Pancreas (tissue), 10 donors: ENCODE measurements at places on chromosomes 7 and 10.
A peak's percentile ranks its signal among the peaks of the same experiment; 100 is the strongest.

DNA sequence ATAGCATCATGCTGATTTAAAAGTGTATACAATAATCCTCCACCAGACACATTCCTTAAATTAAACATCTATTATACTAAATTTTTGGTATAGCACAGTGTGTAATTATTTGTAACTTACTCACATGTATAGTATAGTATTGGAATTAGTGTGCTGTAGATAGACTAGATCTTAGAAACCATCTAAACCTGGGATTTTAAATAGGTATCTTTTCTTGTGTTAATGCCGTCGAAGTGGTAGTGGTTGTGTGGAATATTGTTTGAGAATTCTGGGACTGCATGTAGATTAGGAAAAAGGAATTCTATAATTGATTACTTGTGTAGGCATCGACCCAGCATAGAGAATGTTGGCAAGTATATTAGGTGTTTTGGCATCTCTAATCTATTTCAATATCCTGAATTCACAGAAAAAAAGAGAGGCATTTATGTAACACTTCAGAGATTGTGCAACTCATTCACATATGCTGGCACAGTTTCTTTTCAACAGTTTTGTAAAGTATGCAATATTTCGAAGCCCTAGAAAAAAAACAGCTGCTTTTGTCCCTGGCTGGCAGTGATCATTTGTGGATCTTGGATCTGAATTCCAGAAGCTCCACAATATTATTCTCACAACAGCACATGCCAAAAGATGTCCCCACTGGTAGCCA lies 145.5 kb upstream of the AGR3 start:
- DNase-seq, result no peak

DNA sequence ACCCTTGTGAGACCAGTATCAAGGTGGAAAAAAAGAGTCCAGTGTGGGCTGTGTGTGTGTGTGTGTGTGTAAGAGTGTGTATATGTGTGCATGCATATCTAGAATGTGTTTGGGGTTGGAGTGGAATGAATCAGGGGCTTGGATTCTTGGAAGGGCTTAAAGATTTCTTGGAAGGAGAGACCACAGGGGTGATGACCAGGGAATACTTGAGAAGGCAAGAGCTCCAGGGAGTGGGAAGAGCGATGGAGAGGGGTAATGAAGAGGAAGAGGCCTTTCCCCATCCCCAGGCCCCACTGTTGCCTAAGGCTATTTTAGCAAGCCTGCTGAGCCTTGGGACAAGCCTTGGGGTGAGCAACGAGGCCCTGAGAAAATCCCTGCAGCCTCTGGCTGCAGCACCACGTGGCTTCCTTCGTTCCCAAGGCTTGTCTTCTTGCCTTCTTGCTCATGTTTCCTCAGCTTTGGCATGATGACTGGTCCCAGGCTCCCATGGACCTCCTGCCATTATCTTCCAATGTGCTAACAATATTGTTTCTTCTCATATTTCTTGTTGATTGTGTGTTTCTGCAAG lies 663.4 kb downstream of the INHBA start:
- no peak for DNase-seq

DNA sequence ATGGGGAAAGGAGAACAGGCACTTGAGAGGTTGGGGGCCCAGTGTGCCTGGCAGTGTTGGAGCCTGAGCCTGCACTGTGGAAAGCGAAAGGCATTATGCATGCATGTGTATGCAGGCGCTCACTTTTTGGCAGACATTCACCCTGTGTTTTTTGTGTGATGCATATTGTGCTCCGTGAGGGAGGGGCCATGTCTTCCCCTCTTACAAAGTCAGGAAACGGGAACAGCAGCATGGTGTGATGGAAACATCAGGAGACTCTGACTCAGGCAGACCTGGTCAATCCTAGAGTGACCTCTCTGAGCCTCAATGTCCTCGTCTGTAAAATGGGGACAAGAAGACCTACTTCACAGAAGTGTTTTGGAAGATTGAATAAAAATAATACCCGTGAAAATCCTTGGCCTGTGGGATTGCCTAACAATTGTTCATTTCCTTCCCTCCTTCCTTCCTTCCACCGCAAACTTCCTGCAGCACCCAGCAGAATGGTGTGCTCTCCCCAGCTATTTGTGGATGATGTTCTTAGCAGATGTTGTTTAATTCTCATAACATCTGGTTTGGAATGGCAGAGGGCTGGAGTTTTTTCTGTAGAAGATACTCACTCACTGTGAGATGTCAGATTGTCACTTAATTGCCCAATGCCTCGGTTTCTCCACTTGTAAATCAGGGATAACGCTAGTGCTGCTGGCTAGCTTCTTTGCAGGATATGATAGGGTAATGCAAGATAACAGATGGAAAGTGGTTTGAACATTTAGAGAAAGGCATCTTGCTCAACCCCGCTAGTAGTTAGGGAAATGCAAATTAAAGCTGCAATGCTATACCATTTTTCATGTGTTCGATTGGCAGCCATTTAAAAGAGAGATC lies 39.8 kb downstream of the CDH23 start:
- DNase-seq, result peak; percentile 23

DNA sequence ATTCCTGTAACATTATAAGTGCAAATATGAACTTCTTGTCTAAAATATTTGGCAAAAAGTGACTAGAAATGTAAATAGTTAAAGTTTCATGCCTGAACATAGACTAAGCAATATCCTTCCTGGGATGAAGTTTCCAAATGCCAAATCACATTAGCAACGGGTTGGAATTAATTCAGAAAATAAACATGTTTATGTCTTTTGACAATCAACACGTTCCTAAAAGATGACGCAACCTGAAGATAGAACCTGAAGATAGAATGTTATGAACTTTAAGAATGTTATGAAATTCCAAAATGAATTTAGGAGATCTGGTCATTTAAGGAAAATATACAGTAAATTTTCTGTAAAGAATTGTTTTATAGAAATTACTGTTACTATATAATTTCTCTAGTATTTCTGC lies 9.2 kb downstream of the LAMB4 start:
- DNase-seq, result no peak

DNA sequence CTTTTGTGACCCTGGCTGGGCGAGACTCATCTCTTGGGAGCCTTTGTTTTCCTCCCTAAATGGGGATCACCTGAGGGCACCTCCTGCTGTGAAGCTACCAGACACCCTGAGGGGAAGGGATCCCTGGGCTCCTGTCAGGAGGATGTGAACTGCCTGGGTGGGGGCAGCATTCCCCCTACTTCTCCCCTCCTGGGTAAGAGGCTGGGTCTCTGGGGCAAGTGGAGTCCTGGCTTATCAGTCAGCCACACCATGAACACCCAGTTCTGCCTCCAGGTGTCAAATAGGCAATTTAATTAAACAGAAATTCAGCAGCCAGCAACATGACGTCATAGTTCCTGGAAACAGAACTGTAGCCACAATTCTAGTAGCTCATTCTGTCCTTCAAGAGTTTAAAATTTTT lies 97.7 kb upstream of the RET start:
- no peak for DNase-seq

GRCh38 chr10:23293973-23294590 lies 50.5 kb downstream of the C10orf67 start:
- no peak for DNase-seq

DNA sequence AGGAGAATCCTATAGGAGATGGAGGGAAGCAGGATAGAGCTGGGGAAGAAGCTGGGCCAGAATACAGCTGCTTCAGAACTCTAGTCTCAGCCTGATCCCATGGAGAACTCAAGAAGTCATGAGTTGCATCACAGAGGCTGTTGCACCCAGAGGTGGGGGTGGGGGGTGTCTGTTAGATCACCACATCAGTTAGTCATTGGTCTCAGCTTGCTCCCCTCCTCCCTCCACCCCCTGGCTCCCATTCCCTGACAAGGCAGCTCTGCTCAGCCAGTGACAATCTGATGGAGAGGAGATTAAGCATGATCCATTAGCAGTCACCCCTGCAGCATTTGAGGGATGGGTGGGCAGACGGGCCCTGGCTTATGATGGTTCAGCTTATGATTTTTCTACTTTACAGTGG lies 58.4 kb upstream of the FGL2 start:
- no peak for DNase-seq

GRCh38 chr10:17219024-17219423 lies 9.0 kb upstream of the VIM start:
- no peak for DNase-seq

GRCh38 chr10:20596065-20596755 lies 300.9 kb downstream of the NEBL start:
- no peak for DNase-seq

DNA sequence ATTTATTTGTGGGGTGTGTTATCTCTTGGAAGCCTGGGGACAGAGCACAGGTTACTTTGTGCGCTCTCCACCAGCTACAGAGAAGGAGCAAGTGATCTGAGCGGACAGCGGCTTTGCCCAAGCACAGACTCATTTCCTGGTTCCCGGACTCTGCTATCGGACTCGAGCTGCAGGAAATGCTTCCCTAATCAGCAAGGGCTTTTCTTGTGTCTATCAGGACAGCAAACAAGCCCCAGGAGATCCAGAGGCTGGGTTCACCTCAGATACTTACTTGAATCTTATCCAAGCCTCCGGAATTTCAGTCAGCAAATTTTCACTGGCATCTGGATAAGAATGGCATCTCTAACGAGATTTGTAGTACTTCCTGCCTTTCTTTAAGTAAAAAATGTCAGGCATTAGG lies 27.8 kb downstream of the MRC1 start:
- DNase-seq, result peak; percentile 50

GRCh38 chr10:99531026-99531695 lies 1.6 kb upstream of the NKX2-3 start:
- DNase-seq, result no peak

DNA sequence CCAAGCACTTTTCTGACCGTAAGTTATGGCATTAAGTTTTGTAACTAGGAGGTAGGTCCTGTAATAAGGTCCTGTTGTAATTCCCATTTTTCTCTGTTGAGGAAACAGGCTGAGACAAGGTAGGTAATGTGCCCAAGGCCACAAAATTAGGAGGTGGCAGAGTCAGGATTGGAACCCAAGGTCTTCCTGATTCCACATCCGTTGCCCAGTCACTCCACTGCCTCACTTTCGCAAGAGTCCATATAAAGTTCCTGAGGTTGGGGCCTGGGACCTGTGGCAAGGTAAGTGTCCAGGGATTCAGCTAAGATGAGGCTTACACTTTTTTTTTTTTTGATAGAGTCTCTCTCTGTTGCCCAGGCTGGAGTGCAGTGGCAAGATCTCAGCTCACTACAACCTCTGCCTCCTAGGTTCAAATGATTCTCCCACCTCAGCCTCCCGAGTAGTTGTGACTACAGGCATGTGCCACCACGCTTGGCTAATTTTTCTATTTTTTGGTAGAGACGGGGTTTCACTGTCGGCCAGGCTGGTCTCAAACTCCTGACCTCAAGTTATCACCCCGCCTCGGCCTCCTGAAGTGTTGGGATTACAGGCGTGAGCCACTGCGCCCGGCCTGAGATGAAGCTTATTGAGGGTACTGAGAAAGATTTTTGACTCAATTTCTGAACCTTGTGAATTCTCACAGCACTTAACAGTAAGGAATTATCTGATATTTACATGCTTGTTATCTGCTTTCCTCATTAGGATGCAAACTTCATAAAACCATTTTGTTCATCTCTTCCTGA lies 20.3 kb upstream of the GNA12 start:
- DNase-seq, result no peak

DNA sequence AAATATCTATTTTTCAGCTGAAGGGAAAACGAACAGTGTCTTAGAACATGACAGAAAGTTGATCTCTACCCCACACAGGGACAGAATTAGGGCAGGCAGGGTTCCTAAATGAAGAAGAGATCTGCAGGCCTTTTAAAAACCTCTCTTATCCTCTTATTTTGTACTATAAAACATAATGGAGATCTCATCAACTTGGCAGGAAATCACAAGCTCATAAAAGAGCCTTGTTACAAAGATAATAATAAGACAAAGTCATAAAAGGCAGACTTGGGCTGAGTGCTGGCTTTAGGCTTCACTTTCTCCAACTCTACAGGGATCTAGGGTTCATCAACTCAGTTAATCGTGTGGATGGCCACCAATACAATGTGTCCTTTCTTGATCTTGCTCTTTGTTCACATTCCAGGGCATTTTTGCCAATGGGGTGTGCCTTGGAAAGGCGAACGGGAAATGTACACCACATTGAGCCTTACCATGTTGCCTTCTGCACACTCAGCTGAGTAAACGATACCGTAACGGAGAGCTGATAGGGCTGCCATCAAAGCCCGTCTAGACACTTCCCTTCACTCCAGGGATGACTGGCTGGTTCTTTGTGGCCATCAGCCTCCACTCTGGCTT lies 7.1 kb upstream of the TEX36 start:
- no peak for DNase-seq

DNA sequence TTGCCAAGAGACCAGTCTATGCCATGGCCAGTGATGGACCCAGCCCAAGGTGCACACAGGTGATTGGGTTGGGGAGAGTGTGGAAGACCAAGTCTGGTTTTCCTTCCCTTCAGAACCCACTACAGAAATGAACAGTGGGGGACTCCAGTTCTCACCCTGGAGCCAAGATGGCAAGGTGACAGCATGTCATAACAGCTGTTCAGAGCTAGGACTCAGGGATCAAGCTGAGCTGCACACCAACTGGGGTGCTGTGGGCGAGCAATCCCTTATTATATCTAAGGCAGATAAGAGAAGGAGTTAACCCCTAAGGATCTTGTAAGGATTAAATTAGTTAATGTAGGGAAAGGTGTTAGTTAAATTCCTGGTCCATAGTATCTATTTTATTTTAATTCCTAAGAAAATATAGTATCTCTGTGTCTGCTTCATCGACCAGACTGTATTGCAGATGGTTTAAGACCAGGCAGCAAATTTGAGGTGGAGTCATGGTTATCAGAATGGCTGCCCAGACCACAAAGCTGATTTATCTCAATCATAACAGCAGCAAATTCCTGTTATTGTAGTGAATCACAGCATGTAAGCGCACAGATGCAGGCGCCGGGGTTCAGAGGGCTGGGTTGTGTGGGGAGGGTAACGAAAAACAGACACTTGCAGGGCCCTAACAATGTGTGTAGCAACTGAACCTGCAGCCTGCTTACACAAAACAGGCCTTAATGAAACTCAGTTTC lies 208.7 kb upstream of the ZNF32 start:
- no peak for DNase-seq

DNA sequence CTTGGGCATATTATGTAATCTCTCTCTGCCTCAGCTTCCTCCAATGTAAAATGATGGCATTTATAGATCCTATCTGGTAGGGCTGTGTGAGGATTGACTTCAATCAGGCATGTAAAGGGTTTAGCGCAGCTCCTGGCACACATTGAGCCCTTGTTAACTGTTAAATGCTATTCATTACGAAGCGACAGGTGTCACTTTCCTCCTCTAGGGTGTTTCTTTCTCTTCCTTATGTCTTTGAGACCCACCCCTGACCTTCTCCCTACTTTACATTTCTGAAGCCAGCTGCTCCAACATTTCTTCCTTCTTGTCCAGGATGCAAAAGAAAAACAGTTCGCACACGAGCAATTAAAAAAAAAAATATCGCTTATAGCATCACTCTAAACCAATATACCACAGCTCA lies 5.7 kb upstream of the R3HCC1L start:
- no peak for DNase-seq

GRCh38 chr10:63268798-63269503 lies 135.8 kb downstream of the NRBF2 start:
- peak; percentile 62 for DNase-seq
